HCT116 (cell line): ENCODE measurements at places on chromosomes 12 and 14. TPM values are rescaled to one million over a fixed set of nuclear protein-coding genes. Genes with fewer than 3 reads are reported as not detected.
A peak's percentile ranks its signal among the peaks of the same experiment; 100 is the strongest.

REP15 gene
- total RNA-seq = 0.86 TPM

RNU4-1 gene
- 2,323 TPM for total RNA-seq

NRL gene
- total RNA-seq = 0.66 TPM

OVCH1 gene
- not detected for total RNA-seq

DNA sequence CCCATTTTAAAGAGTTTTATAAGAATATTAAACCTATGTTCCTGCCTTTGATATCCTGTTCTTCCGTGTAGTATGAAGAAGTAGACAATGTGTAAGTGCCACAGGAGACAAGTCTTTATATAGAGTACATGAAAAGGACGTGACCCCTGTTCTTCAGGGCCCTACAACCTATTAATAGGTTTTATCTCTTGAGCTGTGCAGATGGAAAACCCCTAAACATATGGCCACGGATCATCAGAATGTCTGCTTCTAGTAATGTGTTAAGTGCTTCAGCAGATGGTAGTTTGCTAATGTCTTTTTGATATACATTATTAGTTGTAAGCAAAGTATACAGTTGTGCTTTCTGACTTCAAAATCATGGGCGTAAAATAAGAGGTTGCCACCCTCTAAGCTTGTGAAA lies 228.5 kb downstream of the PTPRO start:
- no peak for DNase-seq

DNA sequence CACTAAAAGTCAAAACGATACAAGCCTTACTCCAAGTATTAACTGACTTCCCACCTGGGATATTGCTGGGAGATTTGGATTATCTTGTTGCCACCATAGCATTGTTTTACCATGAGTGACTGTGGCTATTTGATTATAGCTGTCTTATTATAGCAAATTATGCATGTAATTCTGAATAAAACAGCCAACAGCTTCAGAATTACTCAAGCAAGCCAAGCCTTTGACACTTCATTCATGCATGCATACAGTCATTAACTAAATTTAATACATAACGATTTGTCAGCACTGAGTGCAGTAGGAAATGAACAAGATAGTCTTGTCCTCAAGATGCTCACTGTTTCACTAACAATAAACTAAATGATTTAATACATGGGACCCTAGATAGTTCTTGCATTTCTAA lies 133.0 kb upstream of the FRMD6 start:
- DNase-seq = no peak

- DNase-seq = no peak
These were observed 116.9 kb upstream of the ATF1 start for GRCh38 chr12:50647031-50647430.

GRCh38 chr12:56616244-56616643 lies 13.9 kb downstream of the BAZ2A start:
- no peak for DNase-seq

- no peak for DNase-seq
These were observed 21.8 kb downstream of the WDHD1 start for GRCh38 chr14:55005071-55005470.

DNA sequence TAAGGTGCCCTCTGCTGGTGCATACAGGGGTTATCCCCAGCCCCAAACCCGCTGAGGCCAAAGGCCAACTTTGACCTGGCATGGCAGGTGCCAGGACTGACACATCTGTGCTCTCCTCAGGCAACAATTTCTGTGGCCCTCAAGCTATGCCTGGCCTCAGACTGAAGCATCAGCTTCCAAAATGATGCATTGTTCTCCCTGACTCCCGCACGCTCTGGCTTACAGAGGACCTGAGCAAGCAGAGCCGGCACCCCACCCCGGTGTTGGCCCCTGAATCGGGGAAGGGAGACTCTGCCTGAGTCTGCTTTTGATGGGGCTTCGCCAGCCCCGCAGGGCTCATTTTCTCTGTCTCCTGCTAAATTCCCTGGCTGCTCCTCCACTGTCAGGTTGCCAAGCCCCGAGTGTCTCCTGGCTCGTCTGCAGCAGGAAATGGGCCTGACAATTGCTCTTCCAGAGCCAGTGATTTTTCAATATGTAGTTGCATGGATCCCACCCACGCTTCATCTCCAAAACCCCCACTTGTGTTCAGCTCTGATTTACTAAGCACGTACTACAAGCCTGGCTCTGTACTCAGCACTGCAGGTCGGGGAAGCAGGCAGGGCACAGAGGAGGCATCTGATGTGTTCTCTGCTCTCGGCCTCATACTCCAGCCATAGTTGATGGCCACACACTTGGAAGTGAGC lies 126.1 kb downstream of the SLC38A6 start:
- no peak for DNase-seq

DNA sequence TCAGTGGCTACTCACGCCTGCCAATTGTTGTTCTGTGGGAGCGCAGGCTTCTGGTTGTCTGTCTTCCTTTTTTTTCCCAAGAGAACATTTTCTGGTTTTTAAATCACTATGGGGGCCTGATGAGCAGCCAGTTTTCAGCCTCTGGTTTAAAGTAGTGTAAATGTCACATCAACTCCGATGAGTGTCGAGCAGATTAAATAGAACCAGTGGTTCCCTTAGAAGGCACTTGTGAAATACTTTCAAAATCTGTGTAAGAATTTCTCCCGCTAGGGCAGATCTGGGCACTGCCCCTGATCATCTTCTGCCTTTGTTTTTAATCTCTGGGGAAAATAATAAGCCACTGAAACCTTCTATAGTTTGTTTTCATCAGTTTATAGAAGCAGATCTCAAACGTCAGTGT lies 130.4 kb downstream of the PRIMA1 start:
- DNase-seq = no peak

- DNase-seq = no peak
These were observed 674 bp downstream of the NIN start for GRCh38 chr14:50830044-50830931.

DNA sequence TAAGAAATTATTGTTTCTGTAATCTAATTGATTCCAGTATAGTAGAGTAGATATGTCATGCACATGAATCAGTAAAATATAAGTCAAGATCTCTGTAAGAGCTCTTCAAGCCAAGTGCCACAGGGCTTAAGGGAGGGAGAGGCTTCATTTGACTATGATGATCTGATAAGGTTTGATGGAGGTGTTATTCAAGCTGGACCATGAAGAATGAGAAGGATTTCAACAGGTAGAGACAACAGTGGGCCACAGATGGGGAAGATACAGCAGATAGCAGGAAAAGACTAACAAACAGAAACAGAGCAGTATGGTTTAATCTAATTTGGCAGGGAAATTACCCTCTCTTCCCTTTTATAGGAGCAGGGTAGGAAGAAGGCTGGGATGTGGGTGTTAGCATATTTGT lies 40.6 kb upstream of the FKBP4 start:
- DNase-seq = no peak

DNA sequence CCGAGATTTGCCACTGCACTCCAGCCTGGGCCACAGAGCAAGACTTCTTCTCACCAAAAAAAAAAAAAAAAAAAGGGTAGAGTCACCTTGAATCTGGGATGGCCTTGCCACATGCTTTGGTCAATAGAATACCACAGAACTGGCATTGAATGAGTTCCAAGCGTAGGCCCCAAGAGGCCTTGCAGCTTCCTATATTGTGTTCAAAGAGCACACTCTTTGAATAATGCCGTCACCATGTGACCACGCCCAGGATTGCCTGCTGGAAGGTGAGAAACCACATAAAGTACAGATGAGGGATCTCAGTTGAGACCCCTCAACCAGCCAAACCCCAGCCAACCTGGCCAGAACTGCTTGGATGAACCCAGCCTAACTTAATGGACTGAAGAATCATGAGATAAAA lies 239.2 kb upstream of the AMIGO2 start:
- no peak for DNase-seq

GRCh38 chr14:102971314-102971713 lies 48.9 kb downstream of the AMN start:
- DNase-seq = no peak

DNA sequence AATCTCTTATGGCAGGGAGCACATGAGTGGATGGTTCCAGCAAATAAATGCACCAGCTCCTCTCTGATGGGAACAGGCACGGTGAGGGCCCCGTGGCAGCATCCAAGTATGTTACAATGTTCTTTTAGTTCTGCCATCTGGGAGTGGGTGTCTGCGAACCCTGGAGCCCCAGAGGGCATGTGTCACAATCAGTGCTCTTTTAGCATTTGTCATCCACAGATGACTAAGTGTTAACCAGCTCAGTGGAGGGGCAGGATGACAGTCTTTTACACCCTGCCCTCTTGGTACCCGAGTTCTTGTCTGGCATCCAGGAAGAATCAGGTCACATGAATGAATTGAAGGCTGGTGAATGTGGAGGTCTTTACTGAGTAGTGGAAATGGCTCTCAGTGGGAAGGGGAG lies 560.4 kb upstream of the FLRT2 start:
- DNase-seq = no peak

GRCh38 chr12:113932381-113933196 lies 33.5 kb downstream of the RBM19 start:
- no peak for DNase-seq

DNA sequence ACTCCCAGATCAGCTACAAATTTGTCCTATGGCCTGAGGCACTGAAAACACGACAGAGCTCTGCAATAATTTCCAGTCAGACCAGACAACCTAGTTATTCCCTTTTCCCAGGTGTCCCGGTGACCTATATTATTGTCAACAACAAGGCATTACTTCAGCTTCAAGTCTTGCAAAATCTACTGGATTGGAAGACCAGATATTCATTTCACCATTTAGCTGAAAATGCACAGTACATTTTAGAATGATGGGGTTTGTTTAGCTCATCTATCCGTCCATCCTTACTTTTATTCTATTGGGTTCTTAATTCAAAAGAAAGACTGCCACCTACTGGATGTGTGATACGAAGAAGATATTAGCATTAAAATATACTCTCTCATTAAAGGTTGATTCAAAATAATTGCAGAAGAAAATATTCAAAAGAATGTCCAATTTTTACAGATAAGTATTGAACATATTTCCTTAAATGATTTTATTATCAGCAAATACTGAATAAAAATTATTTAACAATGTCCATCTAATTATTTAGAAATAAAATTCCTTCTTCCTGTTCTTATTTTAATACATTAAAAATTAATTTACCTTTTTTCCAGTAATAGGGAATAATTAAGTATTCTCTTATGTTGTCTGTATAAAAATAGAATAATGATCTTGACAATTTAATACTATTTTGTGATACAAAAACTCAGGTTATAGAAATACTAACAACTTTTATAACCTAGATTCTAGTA lies 244.9 kb upstream of the LRIG3 start:
- DNase-seq = peak; percentile 16

- DNase-seq = no peak
These were observed 662 bp upstream of the BATF start for GRCh38 chr14:75521415-75522199.

DNA sequence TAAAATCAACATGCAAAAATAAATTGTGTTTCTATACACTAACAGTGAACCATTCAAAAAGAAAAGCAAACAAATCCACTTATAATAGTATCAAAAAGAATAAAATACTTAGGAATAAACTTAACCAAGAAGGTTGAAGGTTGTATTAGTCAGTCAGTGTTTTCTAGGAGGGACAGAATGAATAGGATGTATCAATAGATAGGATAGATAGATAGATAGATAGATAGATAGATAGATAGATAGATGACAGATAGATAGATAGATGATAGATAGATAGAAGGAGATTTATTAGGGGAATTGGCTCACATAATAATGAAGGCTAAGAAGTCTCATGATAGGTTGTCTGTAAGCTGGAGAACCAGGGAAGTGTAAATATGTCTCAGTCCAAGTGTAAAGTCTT lies 37.2 kb upstream of the MON2 start:
- no peak for DNase-seq

DNA sequence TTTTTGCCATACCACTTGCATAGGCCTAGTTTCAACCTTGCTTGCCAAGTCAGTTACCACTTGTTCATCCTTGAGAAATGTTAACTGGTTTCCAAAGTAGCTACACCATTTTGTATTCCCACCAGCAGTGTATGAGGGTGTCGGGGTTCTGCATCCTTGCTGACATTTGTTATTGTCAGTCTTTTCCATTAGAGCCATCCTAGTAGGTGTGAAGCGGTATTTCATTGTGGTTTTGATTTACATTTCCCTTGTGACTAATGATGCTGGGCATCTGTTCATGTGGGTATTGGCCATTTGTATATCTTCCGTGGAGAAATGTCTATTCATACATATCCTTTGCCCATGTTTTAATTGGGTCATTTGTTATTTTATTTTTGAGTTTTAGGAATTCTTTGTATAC lies 27.6 kb upstream of the GALNT16 start:
- no peak for DNase-seq

GRCh38 chr14:104248203-104249055 lies 110.0 kb downstream of the KIF26A start:
- no peak for DNase-seq

DNA sequence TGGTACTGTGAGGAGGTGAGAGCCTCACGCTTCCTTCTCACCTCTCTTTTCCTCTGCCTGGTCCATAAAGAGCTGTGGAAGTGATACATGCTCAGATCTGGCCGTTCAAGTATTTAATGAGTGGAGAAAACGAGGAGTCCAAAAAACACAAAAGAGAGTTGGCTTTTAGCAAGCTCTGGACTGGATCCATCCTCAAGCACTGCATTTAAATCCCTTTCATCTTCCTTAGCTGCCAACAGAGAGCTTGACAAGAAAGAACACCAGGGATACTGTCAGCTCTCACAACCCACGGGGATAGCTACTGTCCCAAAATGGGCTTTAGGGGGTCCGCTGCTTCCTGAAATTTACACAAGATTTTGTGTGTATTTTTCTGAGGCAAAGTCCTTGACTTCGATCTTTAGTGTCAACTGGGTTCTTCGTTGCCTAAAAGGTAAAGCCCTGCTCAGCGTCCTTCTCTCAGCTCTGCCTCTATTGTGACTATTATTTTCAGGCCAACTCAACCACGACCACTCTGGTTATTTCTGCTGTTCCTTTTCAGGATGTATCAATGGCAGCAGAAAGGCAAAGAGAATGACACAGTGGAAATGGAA lies 120.9 kb downstream of the TMTC1 start:
- DNase-seq = no peak

DNA sequence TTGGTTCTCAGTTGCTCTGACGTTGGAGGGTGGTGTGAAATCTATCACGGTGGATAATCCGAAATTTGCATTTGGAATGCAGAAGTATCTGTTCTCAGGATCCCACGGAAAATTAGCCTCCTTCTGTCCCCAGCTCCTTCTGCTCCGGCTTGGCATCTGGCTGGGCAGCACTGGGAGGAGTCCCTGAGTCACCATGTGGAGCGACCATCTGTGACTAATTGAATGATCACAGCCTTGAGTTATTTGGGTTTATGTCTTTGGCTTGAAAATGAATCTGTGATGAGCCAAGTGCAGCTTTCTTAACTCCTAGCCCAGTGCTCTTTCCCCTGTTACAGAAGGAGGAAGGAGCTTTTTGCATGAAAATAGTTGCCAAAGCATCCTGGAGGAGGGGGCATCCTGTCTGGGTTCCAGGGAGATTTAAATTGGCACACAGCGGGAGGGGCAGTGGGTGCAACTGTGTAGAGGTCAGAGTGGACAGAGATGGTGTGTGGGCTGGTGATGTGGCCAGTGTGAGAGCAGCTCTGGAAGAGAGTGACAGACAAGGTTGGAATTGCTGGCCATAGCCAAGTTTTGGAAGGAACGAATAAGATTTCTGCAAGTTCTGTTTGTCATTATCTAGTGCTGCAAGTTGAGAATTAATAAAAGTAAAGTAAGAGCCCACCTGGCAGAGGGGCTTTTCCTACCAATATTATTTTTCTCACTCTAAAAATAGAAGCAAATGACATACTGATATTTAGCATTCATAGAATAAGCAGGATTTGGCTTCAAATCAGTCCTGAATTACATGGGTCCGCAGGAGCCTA lies 74.4 kb downstream of the SLC24A4 start:
- DNase-seq = peak; percentile 26
